ENCODE measurements at places on chromosomes 2 and 18. TPM values are rescaled to one million over a fixed set of nuclear protein-coding genes. Genes with fewer than 3 reads are reported as not detected.

- no peak for DNase-seq
These were observed 268.3 kb upstream of the REG3G start for GRCh38 chr2:78757191-78757590.

DNA sequence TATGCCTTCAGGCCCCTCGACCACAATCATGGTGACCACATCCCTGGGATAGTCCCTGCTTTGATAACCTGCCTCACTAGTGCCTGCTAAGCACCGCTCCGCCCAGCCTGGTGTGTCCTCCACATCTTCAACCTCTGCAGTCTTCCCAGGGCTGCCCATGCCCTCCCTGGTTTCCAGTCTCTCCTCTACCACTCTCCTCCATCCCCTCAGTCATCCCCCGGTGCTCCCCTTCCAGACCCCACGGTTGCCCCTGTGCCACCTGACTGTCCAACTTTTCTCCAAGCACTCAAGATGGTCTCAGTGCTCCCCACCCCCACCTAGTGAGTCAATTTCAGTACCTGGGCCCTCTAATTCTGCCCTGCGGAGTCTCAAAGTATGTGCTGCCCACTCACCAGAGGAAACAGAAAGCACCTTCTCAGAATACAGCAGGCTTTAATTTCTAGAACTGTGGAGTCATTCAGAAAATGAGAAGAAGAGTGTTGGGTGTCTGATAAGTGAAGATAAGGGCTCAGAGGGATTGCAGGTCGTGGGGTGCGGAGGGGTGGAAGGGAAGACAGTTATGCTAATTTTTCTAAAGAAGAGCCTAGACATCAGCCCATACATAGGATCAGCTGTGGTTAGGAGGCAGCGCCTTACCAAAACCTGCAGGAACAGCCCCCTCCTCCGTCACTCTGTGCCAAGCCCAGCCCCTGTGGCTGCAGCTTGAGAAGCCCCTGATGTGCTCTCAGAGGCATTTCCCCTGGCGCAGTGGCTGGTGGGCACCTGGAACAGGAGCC lies 53.6 kb upstream of the CAB39 start:
- no peak for DNase-seq

GRCh38 chr2:287471-287885 lies 413 bp downstream of the ALKAL2 start:
- peak; percentile 64 for DNase-seq

DNA sequence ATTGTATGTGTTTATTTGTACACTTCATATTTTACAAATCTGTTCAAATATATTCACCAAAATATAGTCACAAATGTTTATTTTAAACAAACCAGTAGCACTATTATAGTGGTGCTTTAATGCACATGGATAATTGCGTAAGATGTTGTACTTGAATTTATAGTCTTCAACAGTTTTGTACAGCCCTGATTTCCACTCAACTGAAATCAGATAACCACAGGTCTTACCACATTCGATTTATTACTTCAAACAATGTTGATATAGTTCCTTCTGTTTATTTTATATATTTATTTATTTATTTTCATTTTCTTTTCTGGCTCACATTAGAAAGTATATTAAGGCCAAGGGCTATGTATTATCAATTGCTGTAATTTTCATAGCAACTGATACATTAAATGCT lies 99.4 kb upstream of the ZNF804A start:
- DNase-seq: no peak

Gene ANKRD30B
- total RNA-seq: not detected

Data from Right ventricle myocardium inferior (tissue), 1 donor.